NCI-H460 (cell line): ENCODE measurements at places on chromosomes 3 and 15.

DNA sequence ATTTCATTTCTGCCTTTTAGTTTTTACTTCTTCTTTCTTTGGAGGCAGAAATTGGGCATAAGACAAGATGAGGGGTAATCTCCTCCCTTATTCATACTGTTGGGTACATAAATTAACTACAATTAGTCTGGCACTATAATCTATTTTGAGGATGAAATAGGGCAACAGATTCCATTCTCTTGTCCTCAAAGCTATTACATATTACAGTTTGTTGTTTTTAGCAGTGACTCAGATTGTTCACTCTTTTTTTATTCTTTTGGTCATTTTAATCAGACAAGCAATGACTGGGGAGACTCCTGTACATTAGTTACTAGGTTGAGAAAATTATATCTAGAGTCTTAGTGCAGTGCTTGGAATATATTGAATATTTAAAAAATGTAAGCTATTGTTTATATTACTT lies 556.0 kb downstream of the OTOL1 start:
- no peak for DNase-seq

DNA sequence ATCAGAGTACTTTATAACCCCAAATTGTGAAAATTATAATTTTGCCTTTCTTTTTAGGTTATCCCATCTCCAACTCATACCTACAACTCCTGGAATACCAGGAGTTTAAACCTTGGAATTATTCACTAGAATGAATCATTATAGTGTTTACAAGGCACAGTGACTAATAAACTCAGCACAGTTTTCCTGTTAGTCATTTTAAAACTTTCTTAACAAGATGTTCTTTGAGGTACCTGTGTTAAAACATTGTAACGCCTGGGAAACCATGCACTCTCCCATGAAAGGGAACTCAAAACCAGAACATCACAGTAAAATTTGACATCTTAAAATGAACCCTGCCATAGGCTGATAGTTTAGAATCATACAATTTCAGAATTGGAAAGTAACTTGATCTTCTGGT lies 132.4 kb upstream of the OSTN start:
- no peak for DNase-seq

- no peak for DNase-seq
Observed at GRCh38 chr15:65789759-65790425, 2.2 kb downstream of the DENND4A start.

GRCh38 chr3:61530355-61530754 lies 31.0 kb upstream of the PTPRG start:
- peak; percentile 11 for DNase-seq

DNA sequence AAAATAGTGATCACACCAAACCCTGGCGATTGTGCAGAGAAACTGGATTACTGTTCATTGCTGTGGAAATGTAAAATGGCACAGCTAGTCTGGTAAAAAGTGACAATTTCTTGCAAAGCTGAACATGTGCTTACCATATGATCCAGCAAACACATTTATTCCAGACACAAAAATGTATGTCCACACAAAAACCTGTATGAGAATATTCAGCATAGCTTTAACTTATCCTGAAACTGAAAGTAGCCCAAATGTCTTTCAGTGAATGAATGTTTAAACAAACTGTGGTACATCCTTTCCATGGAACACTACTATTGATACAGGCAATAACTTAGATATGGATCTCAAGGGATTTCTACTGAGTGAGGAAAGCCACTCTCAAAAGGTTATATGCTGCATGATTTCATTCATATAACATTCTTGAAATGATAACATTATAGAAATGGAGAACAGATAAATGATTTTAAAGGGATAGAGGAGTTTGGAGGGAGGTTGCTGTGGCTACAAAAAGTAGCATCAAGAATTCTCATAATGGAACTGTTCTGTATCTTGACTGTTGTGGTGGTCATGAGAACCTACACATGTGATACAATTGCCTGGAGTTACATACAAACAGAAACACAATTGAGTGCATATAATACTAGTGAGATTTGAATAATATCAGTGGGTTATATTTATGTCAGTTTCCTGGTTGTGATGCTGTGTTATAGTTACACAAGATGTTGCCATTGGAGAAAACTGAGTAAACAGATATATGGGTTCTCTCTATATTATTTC lies 70.7 kb upstream of the DPH6 start:
- DNase-seq: no peak

GRCh38 chr3:125000661-125001060 lies 55.1 kb downstream of the HEG1 start:
- no peak for DNase-seq

DNA sequence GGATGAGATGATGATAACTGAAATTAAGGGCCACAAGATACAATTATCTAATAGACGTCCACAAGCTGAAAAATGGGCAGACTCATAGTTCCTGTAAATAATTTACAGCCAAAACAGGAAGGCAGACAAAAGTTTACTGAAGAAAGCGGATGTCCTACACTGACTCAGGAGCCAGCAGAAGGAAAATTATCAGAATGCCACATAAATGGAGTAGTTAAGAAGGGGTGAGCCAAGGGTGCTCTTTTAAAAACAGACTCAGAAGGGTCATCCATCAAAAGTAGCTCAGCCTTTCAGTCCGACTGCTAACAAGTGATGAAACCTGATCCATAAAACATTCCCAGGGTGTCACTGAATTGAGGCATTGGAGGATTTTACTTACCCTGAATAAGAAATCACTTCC lies 39.8 kb downstream of the TUSC7 start:
- DNase-seq: no peak

- no peak for DNase-seq
Observed at GRCh38 chr3:12428126-12428525, 56.2 kb upstream of the TSEN2 start.
